ENCODE measurements at places on chromosomes 2 and 18. TPM values are rescaled to one million over a fixed set of nuclear protein-coding genes. Genes with fewer than 3 reads are reported as not detected.

DNA sequence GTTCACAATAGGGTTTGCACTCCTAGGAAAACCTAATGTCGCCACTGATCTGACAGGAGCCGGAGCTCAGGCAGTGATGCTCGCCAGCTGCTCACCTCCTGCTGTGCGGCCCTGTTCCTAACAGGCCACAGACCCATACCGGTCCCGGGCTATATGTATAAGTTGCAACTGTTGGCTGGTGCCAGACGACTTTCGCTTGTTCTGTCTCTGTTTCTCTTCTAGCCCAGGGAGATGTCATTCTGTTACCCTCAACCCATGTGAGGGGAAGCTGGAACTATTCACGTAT lies 170.3 kb downstream of the BCL2 start:
- H3K27ac ChIP-seq = peak overlapping the region; percentile 50
- DNase-seq = no peak
- peaks cover 67% of the 10 kb centered on the region for H3K4me1 ChIP-seq
- no peaks in the 10 kb centered on the region for H3K36me3 ChIP-seq

G6PC2 gene
- not detected for total RNA-seq

DNA sequence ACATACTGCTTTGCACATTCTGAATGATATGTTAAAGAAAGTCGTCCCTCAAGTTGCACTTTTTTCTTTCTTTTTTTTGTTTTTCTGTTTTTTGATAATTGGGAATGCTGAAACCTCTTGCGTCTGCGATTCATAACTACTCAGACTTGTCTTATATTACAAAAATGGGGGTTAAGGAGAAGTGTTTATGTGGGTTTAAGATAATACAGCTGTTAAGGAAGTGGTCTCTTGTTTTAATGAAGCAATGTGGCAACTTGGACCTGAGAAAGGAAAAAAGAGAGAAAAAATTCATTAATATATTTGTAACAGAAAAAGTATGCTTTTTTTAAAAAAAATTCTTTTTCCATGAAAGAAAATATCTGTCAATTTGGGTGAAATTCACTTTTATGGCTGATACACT lies 268.5 kb upstream of the CCDC68 start:
- H3K27ac ChIP-seq = no peak overlapping the region
- H3K4me3 ChIP-seq = no peak overlapping the region

DNA sequence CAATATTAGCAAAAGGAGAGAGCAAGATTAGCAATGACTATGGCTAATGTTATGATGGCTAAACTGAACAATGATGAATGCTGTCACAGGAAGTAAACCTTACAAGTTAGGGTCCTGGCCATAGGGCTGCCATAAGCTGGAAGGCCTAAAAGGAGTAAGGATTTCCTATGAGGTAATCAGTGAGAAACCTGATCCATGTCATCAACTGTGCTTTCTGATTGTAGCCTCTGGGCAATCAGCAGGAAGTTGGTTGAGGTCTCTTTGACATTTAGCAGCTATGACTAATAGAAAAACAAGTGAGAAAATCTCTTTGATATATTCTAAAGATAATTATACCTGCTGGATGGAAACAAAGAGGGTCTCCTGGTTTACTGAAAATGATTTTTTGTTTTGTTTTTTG lies 193.0 kb downstream of the RAB3GAP1 start:
- no peaks in the 10 kb centered on the region for H3K36me3 ChIP-seq
- no peaks in the 10 kb centered on the region for H3K4me1 ChIP-seq
- H3K27me3 ChIP-seq = no peaks in the 10 kb centered on the region
- no peak for DNase-seq
- no peak overlapping the region for H3K27ac ChIP-seq

GRCh38 chr2:43897492-43897891 lies 58.7 kb downstream of the ABCG8 start:
- DNase-seq = no peak
- no peak overlapping the region for H3K4me3 ChIP-seq
- H3K27ac ChIP-seq = no peak overlapping the region
